Stimulated activated naive CD8-positive, alpha-beta T cell treated with anti-CD3 and anti-CD28 coated beads, Interleukin-15, Interleukin-2, amounts not matched to agents 100 U/mL and 50 U/mL, for 24 hours (primary cell): ENCODE measurements at places on chromosomes 6 and 20.

- no peak for DNase-seq
Measured at GRCh38 chr20:4102381-4102780, 87.0 kb upstream of the RNF24 start.

DNA sequence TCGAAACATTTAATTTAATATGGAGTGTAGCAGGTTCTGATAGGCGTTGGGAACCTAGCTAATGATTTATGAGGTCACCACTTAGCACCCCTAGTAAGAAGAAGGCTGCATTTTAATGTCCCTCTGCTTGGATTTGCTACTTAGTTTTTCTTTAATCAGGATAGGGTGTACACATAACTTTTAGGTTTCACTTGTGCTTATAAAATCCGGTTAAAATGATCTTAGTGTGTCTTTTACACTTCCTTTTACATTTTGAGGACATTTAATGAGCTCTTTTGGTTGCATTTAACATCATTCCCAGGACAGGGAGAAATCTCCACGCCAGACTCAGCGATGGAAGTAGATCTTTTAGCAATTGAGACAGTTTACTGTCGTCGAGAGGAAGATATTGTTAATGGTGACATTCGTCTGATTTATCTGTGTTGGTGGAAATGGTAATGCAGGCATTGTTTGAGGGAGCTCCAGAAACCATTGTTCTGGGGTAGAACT, 5.6 kb downstream of the TFAP2A start:
- no peak for DNase-seq

GRCh38 chr6:169763881-169764280, 12.5 kb downstream of the ERMARD start:
- DNase-seq: no peak

DNA sequence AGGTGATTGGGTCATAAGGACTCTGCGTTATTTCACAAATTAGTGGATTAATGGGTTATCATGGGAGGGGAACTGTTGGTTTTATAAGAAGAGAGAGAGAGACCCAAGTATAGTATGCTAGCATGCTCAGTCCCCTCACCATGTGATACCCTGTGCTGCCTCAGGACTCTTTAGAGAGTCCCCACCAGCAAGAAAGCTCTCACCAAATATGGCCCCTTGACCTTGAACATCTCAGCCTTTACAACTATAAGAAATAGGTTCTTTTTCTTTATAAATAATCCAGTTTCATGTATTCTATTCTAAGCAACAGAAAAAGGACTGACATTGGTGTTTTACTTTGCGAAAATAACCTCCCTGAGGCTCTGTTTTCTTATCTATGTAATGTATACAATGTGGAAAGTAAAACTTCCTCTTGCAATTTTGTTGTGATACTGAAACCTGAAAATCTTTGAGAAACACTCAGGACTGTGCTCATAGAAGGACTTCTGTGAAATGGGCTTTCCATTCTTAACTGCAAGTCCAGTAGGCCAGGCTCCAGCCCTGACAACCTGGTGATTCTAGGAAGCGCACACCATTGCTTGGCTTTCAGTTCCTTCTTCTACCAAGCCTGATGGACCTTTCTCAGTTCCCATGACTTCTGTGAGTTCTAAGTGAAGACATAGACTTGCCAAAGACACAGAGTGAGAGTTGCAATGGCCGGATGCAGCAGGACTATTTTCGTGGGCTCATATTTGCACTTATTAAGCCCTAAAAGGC, 21.9 kb downstream of the SIRPD start:
- no peak for DNase-seq

- no peak for DNase-seq
Measured at GRCh38 chr6:24919056-24919892, 16.5 kb downstream of the RIPOR2 start.

DNA sequence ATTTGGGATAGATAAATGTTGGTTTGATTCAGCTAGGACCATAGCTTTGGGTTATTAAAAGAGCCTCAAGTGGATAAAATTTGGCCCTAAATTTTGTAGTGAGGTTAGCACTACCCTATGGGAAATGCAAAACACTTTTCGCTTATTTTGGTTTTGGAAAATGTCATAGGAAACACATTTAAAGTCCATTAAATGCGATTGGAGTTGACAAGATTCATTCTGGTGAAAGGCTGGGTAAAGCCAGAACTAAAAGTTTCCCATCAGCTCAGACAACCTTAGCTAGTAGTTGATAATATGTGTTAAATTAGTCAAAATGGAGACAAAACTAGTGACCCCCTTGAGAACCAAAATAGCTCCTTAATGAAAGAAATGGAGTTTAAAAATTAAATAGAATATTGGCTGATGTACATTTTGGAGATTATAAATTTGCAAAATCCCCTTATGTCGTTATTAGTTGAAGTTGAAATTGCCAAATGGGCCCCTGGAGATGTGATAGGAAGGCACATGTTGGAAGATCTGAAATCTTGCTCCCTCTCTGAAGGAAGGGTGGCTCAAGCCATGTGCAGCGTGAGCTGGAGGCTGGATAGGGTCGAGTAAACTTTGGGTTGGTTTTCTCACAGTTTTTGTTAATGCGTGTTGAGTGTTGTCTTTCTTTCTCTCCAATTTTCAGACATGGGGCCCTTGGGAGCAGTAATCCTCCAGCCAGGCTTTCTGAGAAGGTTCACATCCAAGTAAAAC, 72.8 kb downstream of the CD83 start:
- no peak for DNase-seq

GRCh38 chr6:43835872-43836419, 65.9 kb downstream of the VEGFA start:
- no peak for DNase-seq

DNA sequence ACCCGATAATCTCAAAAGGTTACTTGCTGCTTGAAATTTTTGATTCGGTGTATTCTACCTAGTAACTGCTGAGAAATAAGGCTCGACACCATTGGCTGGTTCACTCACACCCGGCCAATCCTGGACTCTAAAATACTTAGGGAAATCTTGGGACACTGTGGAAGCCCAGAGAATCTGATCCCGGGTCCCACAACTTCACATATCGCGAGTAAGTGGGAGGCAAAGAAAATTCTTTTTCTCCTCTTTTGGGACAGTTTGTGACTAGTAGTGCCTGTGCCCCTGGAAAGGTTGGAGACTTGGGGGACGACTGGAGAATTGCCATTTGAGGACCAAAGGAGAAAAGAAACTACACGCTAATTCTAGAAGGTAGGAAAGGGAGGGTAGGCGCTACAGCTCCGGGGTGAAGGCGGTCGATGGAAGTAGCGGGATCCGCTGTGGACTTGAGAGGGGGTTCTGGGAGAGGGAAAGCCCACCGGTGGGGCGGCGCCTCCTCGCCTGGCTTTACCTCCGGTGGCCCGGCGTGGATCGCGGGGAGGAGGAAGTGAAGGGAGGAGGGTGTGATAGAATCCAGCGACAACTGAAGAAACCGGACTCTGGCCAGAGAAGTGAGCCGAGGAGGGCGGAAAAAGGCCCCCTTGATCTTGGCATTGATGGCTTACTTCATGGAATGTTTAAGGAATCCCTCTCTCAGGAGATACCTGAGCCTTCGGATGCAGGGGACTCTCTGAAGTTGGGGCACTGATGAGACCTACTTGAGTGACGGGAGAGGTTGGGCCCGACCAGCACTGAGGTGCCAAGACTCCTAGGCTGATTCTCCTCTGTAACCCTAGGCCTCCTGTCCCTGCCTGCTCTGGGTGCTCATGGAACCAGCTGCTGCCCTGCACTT, 18.8 kb upstream of the BTN3A3 start:
- peak; percentile 55 for DNase-seq

- DNase-seq: no peak
Measured at GRCh38 chr6:167210375-167211294, 52.9 kb upstream of the GPR31 start.

DNA sequence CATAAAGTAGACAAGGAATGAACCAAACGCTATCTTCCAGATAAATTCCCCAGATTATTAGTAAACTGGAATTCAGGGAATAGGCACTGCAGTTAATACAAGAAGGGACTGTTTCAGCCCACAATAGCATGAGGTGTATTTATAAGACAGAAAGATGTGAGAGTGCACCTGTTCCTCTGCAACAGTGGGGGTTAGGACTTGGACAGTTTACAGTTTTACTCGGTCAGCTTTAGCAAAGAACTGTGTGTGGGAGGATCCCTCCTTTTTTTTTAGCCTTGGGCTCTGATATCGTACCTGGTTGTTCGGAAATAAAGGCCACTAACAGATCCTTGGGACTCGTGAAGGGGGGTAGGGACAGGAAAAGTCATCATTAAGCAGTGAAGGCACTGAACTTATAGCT, 2.0 kb upstream of the MYLIP start:
- no peak for DNase-seq

DNA sequence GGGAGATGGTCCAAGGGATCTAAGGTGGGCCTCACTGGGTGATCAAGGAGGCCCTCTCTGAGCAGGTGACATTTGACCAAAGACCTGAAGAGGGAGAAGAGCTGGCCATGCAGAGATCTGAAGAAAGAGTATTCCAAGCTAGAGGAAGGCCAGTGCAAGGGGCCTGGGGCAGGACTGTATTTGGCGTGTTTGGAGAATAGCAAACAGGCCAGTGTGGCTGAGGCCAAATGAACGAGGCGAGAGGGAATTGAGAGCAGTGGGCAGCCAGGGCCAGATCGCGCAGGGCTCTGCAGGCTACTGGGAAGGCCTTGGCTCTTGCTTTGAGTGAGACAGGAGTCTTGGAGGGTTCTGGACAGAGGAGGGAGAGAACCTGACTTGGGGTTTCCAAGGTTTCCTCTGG, 9.3 kb downstream of the NOL4L start:
- no peak for DNase-seq

DNA sequence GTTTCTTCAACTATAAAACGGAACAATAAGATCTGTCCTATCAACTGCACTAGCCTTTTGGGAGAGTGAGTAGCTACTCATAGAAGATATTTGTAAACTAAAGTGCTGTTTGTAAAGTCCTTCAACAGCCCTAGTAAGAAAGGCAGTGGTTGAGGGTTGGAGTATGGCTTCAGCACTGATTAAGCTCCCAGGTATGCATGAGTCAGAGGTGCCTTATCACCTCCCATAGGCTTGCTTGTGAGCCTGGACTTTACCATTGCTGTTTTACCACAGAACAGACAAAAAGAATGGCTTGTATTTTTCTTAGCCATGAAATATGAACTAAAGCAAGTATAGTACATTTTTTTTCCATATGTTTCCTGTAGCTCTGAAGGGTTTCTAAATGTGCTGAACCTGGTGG, 44.1 kb downstream of the SAMD3 start:
- DNase-seq: no peak

GRCh38 chr6:107538856-107539387, 49.0 kb downstream of the SOBP start:
- no peak for DNase-seq

DNA sequence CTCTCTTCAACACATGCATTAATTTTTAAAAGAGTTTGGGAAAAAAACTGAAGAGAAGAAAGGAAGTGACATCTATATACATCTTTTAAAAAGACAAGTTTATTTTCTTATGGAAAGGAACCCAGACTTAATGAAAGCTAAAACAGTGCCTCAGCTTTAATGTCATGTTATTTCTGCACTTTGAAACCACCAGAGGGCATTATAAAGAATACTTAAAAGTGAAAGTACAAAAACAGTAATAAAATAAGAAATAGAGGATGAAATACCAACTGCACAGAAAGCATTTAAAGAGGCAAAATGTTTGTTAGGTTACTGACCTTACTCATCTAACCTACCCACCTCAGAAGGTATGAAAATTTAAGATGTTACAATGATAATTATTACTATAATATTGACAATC, 98.8 kb downstream of the HUS1B start:
- no peak for DNase-seq

GRCh38 chr6:33151050-33151449, 41.2 kb downstream of the COL11A2 start:
- DNase-seq: no peak

- DNase-seq: no peak
Measured at GRCh38 chr20:62887860-62888239, 26.2 kb upstream of the TCFL5 start.

DNA sequence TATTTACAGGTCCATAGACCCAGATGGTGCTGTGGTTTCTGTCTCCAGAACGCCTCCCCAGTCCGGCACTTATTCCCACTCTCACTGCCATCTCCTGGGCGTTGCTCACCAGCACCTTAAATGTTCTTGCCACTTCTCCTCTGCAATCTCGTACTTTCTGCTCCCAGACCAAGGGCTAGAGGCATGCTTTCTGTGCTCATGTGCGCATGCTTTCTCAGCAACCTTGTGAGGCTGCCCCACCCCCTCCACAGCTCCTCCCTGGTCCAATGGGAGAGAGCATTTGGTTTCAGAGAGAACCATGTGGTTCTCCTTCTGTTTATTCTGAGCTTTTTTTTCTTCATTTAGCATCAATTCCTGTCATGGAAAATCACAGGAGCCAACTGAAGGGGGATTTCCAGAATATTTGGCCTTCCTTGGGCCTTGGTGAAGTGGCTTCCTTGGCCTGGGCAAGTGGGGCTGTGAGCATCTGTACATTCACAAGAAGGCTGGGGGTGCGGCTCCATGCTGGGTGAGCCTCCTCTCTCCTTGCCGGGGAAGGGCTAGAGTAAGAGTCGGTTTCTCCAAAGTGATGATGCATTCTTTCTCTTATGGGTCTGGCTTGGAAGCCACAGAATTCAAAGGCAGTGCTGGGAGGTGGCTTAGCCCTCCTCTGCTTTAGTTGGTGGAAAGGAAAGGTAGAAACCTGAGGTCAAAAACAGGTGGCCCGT, 66.6 kb downstream of the PHACTR3 start:
- DNase-seq: no peak

DNA sequence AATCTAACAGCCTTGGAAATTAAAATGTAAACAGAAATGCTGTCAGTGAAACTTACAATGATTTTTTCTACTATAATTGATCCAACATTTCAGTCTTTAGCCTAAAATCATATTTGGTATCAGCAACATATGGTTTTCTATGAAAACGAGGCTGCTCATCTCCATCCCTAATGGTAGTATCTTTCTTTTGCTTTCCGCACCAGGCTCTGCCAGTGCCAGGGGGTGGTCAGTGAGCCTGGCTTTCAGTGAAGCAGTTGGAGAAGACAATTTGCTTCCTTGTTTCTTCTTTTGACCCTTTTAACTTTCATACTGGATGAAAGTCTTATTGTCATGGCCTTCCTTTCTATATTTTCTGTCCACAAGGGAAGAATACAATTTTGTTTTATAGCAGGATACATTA, 258.4 kb downstream of the ARID1B start:
- no peak for DNase-seq

DNA sequence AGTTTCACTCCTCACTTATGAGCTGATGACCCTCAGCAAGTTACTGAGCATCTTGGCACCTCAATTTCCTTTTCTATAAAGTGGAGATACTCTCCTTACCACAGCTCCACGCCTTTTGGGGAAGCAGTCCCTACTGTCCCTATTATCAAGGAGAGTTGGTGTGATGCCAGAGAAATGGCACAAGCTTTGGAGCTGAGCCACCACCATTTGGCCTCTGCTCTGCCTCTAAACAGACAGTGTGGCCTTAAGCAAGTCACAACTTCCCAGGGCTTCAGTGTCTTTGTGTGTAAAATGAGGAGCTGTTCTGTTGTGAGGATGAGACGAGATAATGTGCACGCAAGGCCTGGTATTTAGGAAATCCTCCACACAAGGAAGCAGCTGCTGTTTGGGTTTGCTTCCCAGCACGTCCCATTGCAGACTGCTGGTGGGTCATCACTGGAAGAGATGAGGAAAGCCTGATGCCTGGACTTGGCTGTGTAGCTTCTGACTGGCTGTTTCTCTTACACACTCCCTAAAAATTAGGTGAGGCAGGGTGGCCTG, 18.5 kb downstream of the NSFL1C start:
- DNase-seq: no peak
